ENCODE measurements at places on chromosomes 2 and 18.

DNA sequence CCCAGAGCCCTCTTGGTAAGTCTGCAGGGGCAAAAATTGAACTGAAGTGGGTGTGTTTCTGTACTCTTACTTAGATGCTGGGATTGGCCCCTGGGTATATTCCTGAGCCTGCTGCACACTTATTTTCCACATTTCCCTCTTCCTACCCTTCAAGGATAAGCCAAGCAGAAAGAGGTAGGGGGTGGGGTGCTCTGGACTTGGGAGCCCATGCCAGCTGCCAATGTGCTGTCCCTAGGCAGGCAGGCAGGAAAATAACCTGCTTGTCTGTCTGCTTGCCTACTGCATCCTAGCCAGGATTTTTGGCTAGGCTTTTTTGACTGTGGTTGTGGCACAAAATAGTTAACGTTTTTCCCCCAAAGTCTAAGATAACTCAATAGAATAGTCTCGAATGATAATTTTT, 234.3 kb downstream of the ALK start:
- DNase-seq, result no peak

DNA sequence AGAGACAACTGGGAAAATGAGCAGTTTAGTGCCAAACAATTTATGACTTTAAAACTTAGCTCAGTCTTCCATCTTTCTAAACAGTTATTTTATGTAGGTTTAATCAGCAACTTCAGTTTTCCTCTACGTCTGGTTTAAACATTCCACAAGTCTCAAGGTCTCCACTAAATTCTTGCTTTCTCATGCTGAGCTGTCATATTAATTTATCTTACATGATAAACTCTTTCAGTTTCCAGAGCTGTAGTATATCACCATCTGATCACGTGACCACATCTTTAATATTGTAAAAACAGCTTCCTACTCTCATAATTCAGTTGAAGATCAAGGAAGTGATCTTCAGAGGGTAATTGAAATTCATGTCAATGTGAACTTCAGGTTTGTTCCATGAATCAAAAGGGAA, 158.6 kb downstream of the ZNF804A start:
- no peak for DNase-seq

- DNase-seq, result no peak
Observed at GRCh38 chr2:179771791-179772190, 89.6 kb downstream of the ZNF385B start.

GRCh38 chr2:84152462-84152861, 306.6 kb downstream of the SUCLG1 start:
- DNase-seq, result no peak

- DNase-seq, result no peak
Observed at GRCh38 chr18:31508781-31509180, 10.8 kb downstream of the DSG2 start.

- no peak for DNase-seq
Observed at GRCh38 chr18:419541-420175, 80.8 kb downstream of the COLEC12 start.

- no peak for DNase-seq
Observed at GRCh38 chr2:216113572-216113971, 4.4 kb downstream of the XRCC5 start.

DNA sequence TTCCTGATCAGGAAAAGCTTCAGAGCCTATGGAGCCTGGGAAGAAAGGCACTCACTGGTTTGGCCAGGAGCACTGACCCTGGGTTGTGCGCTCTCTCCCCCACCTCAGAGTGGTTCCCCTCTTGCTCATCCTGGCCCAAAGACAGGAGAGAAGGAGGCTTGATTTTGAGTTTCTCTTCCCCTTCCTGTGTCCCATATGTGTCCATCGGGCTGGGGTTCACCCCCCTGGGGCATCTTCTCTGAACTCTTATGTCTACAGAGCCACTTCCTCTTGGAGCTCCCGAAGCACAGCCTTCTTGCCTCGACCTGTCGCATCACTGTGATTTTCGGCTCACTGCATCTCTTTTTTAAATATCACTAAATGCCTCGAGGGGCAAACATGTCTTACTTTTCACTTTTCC, 692.3 kb downstream of the RNF144A start:
- DNase-seq, result no peak

GRCh38 chr18:78625847-78626246, 353.8 kb upstream of the SALL3 start:
- DNase-seq, result no peak

DNA sequence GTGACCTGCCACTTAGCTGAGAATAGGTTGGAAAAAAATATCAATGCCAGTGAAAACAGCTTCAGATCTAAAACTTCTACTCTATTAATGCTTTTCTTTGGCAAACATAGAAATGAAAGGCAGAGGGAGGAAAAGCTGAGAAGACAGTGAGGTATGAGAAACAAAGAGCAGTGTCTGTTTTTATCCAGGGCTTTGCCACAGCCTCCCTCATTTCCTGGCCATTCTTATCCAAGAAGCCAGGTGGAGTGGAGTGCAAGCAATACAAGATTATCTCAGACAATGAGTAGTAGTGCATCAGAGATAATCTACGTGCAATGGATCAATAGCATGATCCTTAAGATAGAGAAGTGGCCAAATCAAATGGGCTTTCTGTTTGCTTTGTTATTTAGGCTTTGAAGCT, 808.7 kb upstream of the PIK3C3 start:
- DNase-seq, result no peak

DNA sequence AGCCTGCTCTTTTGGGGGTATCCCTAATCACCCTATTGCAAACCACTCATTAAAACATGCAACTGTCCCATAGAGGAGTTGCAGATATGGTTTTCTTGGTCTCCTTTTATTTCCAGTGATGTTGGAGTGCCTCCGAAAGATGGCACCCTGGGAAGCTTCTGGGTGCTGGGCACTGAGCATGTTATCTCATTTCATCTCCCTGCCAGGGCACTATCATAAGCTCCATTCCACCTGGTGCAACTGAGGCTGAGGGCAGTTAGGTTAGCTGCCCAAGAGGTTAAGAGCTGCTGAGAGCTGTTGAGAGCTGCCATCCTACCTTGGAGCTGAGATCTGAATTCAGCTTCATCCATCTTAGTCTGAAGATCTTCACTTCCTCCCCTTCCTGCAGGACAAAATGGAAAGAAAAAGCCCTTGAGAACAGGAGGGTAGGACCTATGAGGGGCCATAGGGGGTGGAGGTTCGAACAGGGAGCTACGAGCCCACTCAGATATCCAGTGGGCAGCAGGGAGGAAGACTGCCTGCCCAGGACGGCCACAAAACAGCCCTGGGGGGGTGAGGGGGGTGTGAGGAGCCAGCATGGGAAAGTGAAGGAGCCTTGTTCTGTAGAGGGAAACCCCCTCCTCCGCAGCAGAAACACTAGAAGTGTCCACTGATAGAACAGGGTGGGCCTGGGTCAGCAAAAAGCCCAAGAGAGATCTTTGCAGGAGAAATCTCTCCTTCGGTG, 202.5 kb downstream of the ZFP36L2 start:
- DNase-seq, result no peak

All from stimulated activated CD4-positive, alpha-beta T cell treated with anti-CD3 and anti-CD28 coated beads, Interleukin-12 subunit alpha, Interleukin-12 subunit beta, amount 100 ng/mL, for 24 hours (primary cell).